ENCODE measurements at places on chromosomes 13 and 19.

- DNase-seq = no peak
These were observed 2.7 kb downstream of the CSNK1G2 start for GRCh38 chr19:1943661-1944087.

DNA sequence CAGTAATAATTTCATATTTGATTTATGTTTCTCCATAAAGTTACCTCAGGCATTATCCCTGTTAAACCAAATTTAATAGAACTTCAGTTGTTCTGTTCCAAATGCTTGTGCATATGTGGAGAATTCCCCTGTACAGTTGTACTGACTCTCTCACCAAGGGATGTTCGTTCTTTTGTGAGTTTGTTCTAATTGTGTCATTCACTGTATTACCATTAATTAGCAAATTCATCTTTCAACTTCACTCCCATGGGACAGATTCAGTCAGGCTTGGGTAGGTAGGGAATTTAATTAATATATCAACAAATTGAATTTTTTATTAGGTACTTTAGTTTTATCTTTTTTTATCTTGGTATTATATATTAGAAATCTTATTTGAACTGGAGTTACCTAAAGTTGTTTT is 265.4 kb downstream of the DCT start:
- DNase-seq = no peak

DNA sequence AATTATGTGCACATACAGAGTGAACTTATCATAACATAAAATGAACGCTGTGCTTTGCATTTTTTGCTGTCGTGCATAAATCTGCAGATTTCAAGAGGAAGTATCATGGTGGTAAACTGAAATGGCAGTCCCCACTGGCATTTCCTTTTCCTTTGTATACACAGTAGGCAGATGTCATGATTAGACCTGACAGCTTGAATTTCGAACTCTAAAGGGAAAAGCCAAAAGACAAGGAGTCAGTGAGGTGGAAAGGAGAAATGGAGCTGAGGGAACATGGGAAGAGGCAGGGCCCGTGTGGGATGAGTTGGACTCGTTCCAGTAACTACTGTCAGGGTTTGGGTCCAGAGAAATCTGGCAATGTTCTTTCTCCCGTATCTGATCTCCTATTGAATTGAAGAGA is 454.1 kb upstream of the SGCG start:
- no peak for DNase-seq

DNA sequence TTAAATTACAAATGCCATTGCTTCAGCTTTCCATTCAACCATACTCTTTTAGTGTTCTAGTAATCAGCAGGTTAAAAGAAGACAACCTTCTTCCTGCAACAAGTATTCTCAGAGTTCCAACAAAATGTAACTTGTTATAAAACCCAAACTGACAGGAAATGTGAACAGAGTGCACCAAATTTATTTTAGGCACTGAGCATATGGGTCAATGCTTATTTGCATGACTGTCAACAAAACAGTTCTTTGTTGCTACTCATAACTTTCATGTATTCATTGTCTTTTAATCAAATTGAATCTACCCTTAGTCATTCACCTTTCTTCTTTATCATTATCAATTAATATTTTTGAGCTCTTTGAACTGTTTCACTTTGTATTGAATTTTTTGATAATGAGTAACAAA is 554.1 kb downstream of the DACH1 start:
- no peak for DNase-seq

- no peak for DNase-seq
These were observed 2.5 kb downstream of the RABAC1 start for GRCh38 chr19:41956621-41957020.

DNA sequence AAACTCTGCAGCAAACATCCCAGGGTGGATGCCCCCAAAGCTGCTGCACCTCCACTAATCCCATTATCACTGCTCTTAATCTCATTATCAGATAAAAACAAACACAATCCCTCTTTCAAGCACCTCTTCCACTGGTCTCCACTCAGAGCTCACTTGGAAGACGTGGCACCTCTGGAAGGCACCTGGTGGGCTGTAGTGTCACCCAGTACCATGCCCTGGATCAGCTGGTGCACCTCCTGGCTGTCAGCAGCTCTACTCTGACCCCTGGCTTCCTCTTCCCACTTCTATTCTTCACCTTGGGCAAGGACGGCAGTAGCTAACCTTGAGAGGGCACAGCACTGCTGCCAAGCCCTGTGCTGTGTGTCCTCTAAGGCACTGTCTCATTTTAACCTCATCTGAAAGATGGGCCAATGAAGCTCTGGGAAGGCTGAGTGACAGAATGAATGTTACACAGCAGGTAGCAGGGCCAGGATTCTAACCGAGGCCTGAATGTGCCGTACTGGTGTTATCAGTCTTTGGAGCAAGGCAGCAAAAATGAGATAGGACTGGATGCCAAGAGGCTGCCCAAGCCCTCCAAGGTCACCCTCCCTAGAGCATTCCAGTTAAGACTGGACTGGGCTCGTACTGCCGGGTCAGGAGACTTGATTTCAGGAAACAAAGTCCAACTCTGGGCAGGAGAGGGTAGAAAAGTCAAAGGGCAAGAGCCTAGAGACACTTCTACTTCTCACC is 7.4 kb downstream of the BRD4 start:
- no peak for DNase-seq

- no peak for DNase-seq
These were observed 656 bp upstream of the ZNF324 start for GRCh38 chr19:58466089-58466759.
